Activated gamma-delta T cell (primary cell): ENCODE measurements at places on chromosomes 1 and 21.

DNA sequence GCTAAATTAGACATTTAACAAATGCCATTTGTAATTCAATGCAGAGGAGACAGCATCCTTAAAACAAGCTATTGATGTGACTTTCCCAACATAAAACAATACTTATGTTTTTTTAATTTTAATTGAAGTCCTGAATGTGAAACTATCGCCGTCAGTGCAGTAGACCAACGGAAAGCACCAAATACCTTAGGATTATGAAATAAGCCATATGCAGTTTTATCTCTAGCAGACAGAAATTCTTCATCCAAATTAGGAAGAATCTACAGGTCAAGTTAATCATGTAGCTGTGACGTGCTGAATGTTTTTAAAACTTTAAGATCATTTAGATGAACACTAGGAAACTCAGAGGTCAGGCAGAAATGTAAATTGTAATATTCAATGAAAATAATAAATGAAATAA is 714 bp upstream of the ST6GALNAC5 start:
- no peak for DNase-seq

DNA sequence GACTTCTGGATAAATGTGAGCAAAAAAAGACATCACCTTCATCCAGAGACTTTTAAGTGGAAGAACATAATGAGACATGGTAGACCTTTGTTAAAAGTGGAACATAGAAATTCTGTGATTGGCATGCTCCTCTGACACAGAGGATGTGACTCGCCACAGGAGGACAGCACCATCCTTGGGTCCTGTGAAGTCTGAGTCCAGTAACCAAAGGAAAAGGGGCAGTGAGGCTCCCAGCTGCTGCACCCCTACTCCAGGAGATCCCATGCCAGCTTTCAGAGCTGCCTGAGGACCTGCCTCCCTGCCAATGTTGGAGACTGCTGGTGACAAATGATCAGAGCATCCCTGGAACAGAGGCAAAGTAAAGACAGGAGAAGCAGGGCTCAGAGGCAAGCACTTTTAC is 136.2 kb downstream of the BRINP2 start:
- no peak for DNase-seq

DNA sequence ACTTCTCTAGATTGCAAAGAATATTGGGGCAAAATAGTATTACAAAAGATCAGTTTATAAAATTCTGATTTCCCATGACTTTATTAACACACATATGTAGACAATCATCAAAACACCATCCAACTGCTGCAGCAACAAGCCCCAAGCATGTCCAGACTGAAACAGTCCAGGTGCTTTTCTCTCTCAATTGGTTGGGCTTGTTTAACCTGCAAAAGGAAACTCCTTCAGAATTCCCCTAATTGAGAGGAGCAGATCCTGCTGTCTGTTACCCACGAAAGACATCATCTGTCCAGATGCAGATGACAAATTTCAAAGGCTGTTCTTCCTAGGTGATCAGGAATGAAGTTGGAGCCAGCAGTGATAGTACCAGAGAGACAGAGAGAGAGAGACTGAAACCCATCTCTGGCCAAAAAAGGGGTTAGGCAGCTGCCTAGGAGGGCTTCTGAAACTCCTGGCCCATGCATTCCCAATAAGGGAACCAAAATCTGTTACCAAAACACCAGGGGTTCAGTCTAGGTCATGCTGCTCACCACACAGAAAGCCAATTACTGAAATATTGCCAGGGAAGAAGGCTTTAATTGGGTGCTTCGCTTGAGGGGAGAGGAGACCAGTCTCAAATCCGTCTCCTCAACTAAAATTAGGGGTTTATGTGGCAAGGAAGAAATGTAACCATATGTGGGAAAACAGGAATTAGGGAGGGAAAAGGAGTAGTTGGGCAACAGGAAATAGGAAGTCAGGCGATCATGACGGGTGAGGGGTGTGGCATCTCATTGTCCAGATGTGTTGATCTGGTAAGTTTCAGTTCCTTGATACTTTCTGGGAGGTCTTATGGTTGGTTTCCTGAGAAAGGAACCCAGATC is 34.7 kb upstream of the RGL1 start:
- no peak for DNase-seq

DNA sequence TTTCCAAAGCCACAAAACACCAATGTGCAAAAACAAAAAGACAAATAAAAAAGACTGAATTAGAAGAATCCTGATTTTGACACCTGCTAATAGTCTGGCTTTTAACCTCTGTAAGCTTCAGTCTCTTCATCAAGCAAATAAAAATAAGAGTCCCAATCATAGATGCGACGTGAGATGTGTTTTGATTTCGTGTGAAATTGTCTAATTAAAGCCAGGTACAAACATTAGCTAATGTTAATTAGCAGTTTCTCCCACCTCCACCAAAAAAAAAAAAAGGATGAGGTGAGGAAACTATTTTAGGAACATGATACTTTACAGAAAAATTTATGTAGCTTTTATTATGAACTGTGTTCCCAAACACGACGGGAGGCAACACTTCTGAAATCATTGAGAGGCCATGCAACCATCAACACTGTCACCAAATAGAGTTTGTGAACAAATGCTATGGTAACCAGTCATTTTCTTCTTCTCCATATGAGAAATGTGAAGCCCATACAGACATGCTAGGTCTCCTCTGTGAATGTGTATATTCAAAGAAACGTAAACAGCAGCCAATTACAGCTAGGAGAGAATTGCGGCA is 6.7 kb upstream of the EVI5 start:
- no peak for DNase-seq

DNA sequence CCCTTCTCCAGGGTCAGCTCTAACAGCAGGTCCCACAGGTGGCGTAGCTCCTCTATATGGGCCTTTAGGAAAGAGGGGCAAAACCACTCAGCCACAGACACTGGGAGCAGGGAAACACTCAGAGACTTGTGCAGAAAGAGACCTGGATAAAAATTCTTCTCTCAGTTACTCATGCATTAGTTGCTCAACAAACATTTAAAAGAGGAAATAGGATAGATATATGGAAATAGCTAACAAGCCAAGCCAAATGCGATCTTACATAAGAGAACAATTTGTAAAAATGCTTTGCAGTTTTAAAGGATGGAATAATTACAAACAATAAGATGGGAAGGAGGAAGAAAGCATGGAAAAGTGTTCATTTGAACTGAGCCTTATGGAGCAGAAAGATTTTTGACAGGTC is 4.9 kb downstream of the SPTA1 start:
- no peak for DNase-seq

GRCh38 chr1:59104191-59104760 is 192.6 kb upstream of the FGGY start:
- DNase-seq = no peak

- DNase-seq = no peak
These were observed 1.0 kb upstream of the TFF2 start for GRCh38 chr21:42351626-42352440.

GRCh38 chr1:202397256-202397655 is 48.8 kb downstream of the PPP1R12B start:
- no peak for DNase-seq

DNA sequence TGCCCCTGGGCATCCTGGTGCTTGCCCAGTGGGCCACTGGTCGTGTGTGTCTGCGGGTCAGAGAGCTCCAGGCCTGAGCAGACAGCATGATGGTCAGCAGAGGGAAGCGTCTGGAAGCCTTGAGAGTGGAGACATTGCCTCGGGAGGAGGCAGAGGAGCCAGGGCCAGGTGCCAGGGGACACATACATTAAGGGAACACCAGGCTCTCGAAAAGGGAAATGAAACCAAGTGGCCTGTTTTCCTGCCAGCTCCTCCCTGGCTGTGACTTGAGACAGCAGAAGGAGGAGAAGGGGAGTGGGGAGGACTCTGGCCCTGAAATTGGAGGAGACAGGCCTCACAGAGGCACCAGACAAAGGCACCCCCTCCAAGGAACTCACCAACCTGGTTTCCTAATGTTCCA is 62.4 kb upstream of the LRP8 start:
- no peak for DNase-seq

GRCh38 chr21:31262728-31263127 is 81.3 kb downstream of the TIAM1 start:
- DNase-seq = no peak

GRCh38 chr1:115748401-115749150 is 19.9 kb downstream of the CASQ2 start:
- DNase-seq = no peak

GRCh38 chr1:157967205-157967604 is 26.2 kb upstream of the KIRREL1 start:
- DNase-seq = no peak

GRCh38 chr1:161076410-161076809 is 6.7 kb upstream of the ARHGAP30 start:
- no peak for DNase-seq

- DNase-seq = no peak
These were observed 399 bp upstream of the PTPRC start for GRCh38 chr1:198638441-198638840.

DNA sequence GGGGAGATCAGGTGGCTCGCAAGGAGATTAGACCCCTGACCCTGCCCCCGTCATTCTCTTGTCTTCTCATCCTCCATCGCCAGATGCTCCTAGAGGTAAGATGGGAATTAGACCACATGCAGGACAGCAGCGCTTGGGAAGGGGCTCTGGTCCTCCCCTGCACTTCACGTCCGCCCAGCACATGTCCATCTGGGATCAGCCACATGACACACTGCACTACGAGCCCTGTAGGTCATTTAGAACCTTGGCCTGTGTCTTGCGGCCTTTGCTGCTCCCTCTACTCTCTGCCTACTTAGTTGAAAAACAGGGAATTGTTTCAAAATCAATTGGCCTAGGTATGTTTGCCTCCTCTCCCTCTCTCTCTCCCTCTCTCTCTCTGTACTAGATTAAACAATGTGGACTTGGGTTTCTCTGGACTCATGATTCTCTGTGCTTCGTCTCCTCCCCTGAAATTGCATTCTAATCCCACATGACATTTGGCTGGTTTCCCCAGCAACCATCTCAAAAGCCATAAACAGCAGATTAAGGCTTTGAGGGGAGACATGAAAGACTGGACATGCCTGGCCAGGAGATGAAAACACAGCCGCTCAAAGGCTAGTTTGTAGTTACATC is 3.8 kb upstream of the NCMAP start:
- no peak for DNase-seq

GRCh38 chr1:119409731-119410130 is 5.2 kb upstream of the HSD3B2 start:
- no peak for DNase-seq

DNA sequence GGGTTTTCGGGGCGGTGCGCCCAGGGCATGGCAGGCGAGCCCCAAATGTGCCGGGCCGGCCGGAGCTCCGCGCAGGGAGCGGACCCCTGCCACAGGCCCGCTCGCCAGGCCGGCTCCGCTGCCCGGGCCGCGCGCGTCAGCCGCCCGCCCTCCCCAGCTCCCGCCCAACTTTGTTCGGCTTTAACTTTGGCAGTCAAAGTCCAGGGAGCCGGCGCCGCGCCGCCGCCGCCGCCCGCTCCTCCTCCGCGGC is 488 bp downstream of the SLC35D1 start:
- peak; percentile 36 for DNase-seq

DNA sequence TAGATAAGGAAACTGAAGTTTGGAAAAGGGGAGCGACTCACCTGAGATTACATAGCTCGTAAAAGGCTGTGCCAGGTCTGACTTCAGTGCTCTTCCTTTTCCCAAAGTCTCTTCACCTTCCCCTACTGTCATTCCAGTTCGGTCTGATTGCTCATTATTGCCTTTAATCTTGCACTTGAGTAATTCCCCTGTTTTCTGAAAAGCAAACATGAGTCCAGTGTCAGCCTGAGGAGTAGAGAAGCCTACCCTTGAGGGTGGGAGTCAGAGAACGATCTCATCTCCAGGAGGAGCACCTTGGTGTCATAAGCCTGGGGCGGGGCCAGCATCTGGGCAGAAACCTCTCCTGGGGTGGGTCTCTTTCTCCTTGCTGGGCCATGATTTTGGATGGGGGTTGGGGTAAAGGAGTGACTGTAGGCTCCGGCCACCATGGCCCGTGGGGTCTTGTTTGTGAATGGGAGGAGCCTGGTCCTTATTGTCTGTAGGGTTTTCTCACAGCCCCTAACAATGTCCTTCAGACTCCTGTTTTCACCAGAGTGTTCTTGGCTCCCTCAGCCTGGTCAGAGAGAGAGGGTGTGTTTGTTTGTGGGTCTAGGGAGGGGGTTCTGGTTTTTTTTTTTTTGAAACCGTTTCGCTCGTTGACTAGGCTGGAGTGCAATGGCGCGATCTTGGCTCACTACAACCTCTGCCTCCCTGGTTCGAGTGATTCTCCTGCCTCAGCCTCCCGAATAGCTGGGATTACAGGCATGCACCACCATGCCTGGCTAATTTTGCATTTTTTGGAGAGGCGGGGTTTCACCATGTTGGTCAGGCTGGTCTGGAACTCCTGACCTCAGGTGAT is 6.0 kb downstream of the VANGL2 start:
- no peak for DNase-seq

- DNase-seq = no peak
These were observed 97.8 kb upstream of the HNRNPU start for GRCh38 chr1:244962130-244962529.

GRCh38 chr1:179327196-179327595 is 33.6 kb downstream of the SOAT1 start:
- no peak for DNase-seq

- DNase-seq = no peak
These were observed 7.7 kb upstream of the HPCA start for GRCh38 chr1:32878637-32879041.

DNA sequence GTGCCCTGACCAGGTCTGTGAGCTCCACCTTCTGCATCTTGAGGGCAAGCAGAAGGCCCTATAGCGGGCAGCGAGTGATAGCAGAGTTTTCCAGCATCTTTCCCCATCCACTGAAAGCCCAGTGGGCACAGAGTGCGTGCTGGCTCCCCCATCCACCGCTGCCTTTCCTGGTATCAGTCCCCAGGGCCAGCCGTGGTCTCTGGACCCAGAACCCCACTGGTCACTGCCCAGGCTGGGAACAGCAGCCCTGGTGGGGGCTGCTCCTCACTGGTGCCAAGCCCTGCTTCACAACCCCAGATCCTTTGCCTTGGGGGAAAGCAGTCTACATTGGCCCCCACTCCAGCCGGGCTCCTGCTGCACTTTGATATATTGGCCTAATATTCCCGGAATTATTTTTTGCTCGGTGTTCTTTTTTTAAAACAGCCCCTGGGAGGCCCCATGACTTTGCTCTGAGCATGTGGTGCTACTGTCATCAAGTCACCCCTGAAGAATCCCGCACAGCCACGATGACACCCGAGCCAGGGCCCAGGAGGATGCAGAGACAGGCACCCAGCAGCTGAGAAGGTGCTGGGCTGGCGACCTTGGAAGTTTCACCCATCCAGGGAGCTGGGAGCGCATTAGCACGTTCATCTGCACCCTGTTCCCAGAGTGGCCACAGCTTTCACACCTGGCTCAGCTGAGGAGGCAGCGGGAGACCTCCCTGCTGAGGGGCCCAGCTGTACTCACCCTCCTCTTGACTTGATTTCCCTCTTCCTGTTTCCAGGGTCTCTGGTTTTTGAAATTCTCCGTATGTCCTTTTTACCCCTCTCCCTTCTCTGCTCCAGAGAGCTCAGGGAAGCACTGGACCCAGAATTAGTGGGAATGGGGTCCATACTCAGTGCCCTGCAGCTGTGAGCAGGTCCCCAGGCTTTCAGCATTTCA is 56.9 kb downstream of the KLHDC7A start:
- no peak for DNase-seq

- no peak for DNase-seq
These were observed 7.4 kb upstream of the GRHL3 start for GRCh38 chr1:24311741-24312140.
